ENCODE measurements at places on chromosomes 4 and X.

DNA sequence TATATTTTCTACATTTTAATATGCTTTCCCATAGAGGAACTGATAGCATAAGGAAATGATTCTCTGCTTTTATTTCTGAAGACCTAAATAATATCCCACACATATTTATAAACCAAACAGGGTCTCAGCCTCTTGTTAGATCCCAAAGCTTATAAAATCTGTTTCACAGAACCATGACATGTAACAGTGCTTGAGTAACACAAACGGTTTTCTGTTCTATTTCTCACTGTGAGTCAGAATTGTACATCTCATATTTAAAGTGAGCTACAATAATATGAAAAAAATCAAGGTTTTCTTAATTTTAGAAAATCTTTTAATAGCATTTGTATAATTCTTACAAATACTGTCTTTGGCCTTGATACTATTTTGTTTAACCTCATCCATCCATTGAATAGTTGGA, 51.2 kb downstream of the NR3C2 start:
- no peak for DNase-seq

DNA sequence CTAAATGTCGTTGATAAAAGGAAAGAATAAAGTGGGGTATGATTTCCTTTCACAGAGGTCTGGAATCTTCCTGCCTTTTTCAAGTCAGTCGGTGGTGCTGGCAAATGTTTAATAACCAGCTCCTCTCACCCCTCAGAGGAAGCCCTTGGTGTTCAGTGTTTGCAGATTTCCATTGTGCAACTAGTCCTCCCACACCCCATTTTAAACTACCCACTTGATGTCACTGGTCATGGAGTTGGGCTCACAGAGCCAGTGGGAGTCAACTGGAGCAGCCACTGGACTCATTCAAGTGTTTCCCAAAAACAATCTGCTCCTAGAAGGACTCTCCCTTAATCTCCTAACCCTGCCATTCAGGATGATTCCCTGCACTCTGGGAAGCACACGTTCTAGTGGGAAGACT, 149.2 kb downstream of the PTTG2 start:
- no peak for DNase-seq

DNA sequence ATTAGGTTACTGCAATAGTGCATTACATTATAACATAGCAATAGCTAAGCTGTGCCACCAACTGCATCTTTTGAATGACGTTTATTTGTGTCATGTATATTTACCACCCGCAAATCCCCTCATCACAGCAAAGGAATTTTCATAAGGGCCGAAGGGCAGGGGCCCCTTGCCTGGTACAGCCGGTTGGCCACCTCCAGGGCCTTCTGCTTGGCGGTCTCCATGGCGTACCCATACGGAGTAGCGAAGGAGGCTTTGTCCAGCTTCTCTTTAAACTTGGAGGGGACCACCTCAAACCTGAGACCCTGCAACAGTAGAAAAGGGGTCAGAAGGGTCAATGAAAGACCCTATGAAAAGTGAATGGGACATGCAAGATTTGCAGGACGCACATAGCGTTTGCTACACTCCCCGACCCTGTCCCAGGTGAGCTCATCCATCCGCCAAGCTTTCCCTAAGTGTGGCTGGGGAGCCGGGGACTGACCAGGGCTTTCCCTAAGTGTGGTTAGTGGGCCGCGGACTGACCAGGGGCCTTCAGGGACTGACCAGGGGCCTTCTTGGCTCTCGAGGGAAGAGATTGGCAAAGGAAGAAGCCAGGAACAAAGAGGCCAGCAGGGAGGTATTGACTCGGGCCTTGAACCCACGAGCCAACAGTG, 10.6 kb downstream of the ASMTL start:
- no peak for DNase-seq

DNA sequence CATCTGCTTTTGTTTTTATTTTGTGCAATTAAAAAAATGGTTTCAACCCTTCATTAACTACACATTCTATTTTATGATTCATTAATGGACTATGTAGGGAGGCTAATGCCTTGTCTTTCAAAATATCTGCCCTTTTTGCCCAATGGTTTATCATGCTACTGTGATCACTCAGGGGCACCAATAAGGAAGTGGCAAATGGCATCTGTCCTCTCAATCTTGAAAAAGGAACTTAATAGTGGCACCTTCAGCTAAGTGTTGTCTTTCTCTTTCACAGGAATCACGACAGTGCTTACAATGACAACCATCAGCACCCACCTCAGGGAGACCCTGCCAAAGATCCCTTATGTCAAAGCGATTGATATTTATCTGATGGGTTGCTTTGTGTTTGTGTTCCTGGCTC, 57.1 kb downstream of the COMMD8 start:
- no peak for DNase-seq

- DNase-seq = no peak
These were observed 849.1 kb upstream of the SLIT2 start for GRCh38 chr4:19402581-19403065.

DNA sequence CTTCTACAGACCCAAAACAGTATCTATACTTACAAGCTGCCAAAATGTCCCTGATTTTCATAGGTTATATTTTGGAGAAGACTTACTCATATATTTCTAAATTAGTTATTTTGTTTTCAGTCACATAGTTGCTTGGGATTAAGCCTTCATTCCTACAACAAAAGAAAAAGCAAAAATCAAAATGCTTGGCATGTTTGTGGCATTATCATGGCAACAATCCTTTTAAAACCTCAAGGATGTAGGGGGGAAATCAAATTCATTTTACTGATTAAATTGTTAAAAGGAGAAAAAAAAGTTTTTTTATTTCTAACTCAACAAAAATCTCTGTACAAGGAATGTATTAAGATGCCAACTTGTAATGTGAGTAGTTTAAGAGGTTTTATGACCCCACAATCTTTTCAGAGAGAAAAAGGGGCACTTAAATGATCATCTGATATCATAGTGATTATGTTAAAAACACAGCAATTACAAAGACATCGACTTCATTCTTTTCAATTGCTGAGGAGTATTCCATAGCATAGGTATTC, 23.5 kb downstream of the TXK start:
- no peak for DNase-seq

DNA sequence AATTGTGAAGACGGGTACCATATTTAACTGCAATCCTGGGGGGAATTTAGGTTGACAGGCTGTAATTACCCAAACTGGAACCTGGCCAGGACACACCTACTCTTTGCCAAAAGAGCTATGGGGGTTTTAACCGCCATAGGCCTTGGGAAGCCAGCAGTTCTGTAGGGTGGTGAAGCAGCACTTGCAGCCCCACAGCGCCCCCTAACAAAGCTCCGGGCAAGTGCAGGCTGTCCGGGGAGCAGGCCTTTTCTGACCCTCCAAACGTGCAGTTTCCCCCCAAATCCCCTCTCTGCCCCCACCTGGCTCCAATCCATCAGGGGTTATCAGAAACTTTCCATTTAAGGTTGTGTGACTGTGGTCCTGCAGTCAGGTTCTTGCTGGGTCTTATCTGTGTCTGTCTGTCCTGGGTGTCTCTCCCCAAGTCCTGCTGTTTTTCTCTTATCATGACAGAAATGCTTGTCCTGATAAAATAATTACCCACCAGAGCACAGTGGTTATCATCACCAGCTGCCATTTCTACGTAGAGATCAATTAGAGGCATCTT, 350.9 kb downstream of the MID1IP1 start:
- DNase-seq = no peak

GRCh38 chr4:140326395-140326993, 47.0 kb upstream of the SCOC start:
- no peak for DNase-seq

DNA sequence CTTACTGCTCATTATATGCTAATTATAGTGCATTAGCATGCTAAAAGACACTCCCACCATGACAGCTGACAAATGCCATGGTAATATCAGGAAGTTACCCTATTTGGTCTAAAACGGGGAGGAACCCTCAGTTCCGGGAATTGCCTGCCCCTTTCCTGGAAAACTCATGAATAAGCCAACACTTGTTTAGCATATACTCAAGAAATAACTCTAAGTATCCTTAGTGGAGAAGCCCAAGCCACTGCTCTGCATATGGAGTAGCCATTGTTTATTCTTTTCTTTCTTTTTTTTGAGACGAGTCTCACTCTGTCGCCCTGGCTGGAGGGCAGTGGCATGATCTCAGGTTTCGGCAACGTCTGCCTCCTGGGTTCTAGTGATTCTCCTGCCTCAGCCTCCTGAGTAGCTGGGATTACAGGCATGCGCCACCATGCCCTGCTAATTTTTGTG, 15.5 kb downstream of the NUDT6 start:
- no peak for DNase-seq

DNA sequence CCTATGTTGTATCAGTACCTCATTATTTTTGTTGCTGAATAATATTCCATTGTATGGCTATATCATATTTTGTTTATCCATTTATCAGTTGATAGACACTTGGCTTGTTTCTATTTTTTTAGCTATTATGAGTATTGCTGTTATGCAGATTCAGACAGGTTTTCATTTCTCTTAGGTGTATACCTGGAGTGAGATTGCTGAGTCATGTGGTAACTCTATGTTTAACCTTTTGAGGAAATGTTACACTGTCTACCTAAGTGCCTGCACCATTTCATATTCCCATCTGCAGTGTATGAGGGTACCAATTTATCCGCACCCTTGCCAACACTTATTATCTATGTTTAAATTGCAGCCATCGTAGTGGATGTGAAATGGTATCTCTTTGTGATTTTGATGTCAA, 43.0 kb upstream of the SH3RF1 start:
- no peak for DNase-seq

GRCh38 chrX:153450949-153451277, 5.1 kb upstream of the TREX2 start:
- no peak for DNase-seq

DNA sequence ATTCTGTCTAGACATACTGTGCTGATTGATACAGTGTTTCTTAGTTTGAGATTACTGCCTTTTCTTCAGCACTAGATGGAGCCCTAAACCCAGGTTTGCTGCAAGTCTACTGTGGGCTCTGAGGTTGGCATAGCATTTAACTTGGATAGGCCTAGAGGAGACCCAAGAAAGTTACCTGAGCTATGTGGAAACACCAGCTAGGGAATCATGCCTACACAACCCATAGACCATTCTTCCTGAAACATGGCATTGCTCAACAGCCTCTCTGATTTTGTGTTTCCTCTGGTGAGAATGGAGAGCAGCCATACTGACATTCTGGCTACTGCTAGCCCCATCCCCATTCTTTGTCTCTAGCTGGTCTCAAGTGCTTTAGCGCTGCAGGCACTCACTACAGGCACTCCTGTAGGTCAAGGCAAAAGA, 287.7 kb upstream of the PCDH18 start:
- no peak for DNase-seq

- DNase-seq = no peak
These were observed 714 bp downstream of the RTL3 start for GRCh38 chrX:78658414-78658813.

GRCh38 chr4:90996813-90997212, 869.6 kb downstream of the CCSER1 start:
- no peak for DNase-seq

GRCh38 chr4:153781280-153781679, 7.6 kb downstream of the SFRP2 start:
- no peak for DNase-seq

GRCh38 chrX:119870626-119871131, 854 bp downstream of the RNF113A start:
- DNase-seq = no peak
